ENCODE measurements at places on chromosomes 4 and X. TPM values are rescaled to one million over a fixed set of nuclear protein-coding genes. Genes with fewer than 3 reads are reported as not detected.

DNA sequence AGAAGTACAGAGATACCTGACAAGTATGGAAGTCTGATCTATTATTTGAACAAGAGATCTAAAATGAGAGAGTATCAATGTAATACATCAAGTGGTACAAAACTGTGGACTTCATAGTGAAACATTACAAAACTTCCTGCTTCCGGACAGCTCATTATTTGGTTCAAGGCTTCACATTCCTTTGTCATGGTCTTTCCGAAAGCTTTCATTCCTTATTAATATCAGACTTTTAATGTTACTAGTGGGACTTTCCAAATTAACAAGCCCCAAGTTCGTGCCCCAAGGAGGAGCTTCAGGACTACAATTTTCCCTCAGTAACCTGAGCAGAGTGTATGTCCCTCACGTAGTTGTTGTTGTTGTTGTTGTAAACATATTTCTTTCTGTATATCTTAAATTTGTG lies 1.2 kb downstream of the CHIC2 start:
- no peak for DNase-seq

DNA sequence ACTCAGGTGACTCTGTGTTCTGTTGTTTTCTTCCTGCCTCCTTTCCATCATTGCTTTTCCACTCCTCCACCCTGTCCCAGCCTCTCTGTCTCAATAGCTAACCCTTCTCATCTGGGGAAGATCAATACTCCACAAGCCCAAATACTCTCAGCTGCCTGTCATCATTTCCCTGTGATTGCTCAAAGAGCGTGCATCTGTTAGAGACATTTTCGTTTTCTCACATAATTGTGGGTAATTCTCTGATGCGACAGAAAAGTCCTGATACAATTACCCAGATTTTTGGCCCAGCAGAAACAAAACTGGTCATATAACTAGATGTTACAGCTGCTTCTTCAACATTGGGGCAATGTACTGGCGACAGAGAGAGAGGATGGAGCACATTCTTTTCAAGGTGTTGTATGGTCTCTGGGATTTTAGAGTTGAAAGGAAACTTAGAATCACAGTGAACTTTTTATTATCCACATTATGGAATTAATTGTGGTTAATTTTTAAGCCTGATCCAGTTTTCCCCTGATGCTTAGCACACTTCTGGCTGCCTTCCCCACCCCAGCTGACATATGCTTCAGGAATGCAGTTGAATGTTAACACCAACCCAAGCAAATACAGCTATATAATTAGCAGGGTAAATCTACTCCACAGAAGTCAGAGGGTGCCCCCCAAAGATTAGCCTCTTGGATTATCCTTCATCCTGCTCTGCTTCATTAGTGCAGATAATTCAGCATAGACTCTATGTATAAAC lies 171.4 kb upstream of the ANXA3 start:
- DNase-seq = no peak

DNA sequence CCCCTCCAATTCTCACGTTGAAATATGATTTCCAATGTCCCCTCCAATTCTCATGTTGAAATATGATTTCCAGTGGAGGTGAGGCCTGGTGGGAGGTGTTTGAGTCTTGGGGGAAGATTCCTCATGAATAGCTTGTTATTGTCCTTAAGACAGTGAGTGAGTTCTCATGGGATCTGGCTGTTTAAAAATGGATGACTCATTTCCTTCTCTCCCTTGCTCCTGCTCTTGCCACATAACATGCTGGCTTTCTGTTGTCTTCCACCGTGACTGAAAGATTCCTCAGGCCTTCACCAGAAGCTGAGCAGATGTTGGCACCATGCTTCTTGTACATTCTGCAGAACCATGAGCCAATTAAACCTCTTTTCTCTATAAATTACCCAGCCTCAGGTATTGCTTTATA lies 346.8 kb upstream of the TECRL start:
- DNase-seq = no peak

The CFAP47 gene
- total RNA-seq = 0.40 TPM

The MAGEB2 gene
- total RNA-seq = 0.15 TPM

DNA sequence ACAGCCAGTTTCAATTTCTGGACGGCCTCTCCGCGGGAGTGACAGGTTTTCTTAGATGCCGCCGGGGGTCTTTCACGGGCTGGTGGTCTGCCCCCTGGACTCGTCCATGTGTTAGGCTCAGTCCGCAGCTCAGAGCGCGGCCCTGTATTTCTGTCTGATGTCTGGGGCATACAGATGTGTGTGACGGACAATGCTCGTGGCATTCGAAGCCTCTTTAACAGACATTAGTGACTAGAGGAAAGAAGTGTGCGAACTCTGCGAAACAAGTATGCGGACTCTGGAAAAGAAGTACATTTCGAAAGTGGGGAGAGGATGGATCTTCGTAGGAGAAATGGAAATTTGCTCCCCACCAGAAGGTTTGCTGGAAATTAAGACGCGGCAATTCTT lies 793 bp upstream of the DCUN1D4 start:
- DNase-seq = no peak

GRCh38 chrX:110103344-110103743 lies 100.4 kb downstream of the TMEM164 start:
- no peak for DNase-seq

DNA sequence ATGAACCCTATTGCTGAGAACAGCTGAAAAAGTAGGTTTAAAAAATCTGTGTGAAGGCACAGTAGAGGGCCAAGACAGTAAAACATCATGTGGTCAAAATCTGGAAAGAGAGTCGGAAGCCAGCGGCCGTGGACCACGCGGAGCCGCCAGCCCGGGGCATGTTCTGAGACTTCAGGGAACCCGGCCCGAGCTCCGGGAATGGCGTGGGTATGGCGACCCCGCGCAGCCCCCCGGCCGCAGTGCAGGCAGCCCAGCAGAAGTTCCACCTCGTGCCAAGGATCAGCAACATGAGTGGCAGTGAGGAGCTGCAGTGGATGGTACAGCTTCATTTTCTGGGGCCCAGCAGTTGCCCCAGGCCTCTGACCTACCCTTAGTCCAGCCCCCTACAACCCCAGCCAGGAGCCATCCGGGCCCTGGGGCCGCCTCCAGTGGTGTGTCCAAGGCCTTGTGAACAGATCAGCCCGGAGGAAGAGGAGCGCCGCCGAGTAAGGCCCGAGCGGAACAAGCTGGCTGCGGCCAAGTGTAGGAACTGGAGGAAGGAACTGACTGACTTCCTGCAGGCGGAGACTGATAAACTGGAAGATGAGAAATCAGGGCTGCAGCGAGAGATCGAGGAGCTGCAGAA lies 94.2 kb downstream of the LARP1B start:
- peak; percentile 51 for DNase-seq

The ZNF630 gene
- total RNA-seq = 1.1 TPM

GRCh38 chr4:152513078-152513477 lies 22.8 kb downstream of the FBXW7 start:
- no peak for DNase-seq

GRCh38 chr4:183195534-183195933 lies 96.5 kb downstream of the WWC2 start:
- DNase-seq = no peak

DNA sequence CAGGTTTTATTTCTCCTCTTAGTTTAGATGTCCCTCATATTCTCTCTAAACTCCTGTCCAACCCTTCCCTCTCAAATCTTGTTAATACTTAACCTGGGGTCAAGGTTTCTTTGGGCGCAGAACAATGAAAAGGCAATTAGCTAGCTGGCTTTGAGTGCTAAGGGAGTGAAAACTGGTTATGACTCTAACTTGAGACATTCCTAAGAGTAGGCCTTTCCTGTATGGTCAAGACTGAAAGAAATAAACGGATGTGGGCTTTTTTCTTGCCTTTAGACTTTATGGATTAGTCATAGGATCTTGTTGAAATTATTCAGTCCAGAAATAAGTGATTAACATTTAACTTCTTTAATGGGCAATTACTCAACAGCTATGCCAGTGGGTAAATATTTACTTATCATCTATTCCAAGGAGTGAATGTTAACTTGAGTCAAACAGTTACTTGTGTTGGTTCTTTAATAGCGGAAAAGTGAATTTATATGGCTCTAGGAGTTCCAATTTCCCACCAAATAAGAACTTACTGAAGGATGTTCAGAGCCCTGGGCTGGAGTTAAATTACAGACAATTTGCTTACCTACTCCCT lies 141.7 kb upstream of the SCML1 start:
- DNase-seq = no peak

Measured in left lobe of liver (tissue), 2 donors.